ENCODE measurements at places on chromosomes 6 and 20. TPM values are rescaled to one million over a fixed set of nuclear protein-coding genes. Genes with fewer than 3 reads are reported as not detected.

The DNAJC5 gene
- 77.8 TPM for polyA plus RNA-seq

The CGA gene
- polyA plus RNA-seq = not detected

The PACRG gene
- polyA plus RNA-seq = 5.0 TPM

The GPSM3 gene
- 7.3 TPM for polyA plus RNA-seq

The B3GAT2 gene
- 3.6 TPM for polyA plus RNA-seq

The LY86 gene
- polyA plus RNA-seq = 3.6 TPM

The C6orf47 gene
- polyA plus RNA-seq = 29.4 TPM

The PAQR8 gene
- polyA plus RNA-seq = 63.5 TPM

The MEI4 gene
- polyA plus RNA-seq = not detected

The ZC3H12D gene
- polyA plus RNA-seq = not detected

The HDDC2 gene
- polyA plus RNA-seq = 67.1 TPM

The ZBTB12 gene
- 36.9 TPM for polyA plus RNA-seq

The ETV7 gene
- 1.2 TPM for polyA plus RNA-seq

The TCF21 gene
- polyA plus RNA-seq = not detected

The IL17F gene
- not detected for polyA plus RNA-seq

The RSPO3 gene
- polyA plus RNA-seq = 0.15 TPM

The E2F3 gene
- 8.3 TPM for polyA plus RNA-seq

The PREX1 gene
- polyA plus RNA-seq = 64.3 TPM

The C6orf52 gene
- 10.1 TPM for polyA plus RNA-seq

The NCOA7 gene
- 17.9 TPM for polyA plus RNA-seq

The SMIM26 gene
- 111 TPM for polyA plus RNA-seq

The HLA-DRB5 gene
- polyA plus RNA-seq = 2.6 TPM

The CALHM5 gene
- polyA plus RNA-seq = 0.20 TPM

The LY6G6F gene
- polyA plus RNA-seq = not detected

The CLIC5 gene
- polyA plus RNA-seq = 1.1 TPM

The CAGE1 gene
- polyA plus RNA-seq = not detected

The PAX1 gene
- not detected for polyA plus RNA-seq

The FKBP1C gene
- polyA plus RNA-seq = 0.29 TPM

The TUBB2B gene
- polyA plus RNA-seq = 1,989 TPM

The F13A1 gene
- 6.2 TPM for polyA plus RNA-seq

The CTAGE9 gene
- not detected for polyA plus RNA-seq

The NMBR gene
- polyA plus RNA-seq = 0.41 TPM

The FAXC gene
- polyA plus RNA-seq = 25.0 TPM
